Stimulated activated naive B cell treated with anti-CD40 and anti-IgM and Interleukin-4, amounts not matched to agents 10 μg/mL and 1 μg/mL and 100 μg/mL, for 72 hours (primary cell): ENCODE measurements at places on chromosomes 5 and 9.

DNA sequence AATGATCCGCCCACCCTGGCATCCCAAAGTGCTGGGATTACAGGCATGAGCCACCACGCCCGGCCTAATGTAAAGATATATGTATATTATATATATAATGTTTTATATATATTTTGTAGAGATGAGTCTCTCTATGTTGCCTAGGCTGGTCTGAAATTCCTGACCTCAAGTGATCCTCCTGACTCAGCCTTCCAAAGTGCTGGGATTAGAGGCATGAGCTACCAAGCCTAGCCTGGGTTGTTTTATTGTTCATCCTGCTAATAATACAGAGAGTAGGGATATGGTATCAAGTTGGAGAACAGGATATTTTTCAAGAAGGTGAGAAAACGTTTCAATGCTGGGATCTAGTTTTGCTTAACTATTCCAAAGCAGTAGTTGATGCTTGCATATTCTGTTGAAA is 2.9 kb downstream of the SEC24A start:
- DNase-seq, result no peak

GRCh38 chr5:139664727-139665351 is 16.7 kb downstream of the CXXC5 start:
- no peak for DNase-seq

DNA sequence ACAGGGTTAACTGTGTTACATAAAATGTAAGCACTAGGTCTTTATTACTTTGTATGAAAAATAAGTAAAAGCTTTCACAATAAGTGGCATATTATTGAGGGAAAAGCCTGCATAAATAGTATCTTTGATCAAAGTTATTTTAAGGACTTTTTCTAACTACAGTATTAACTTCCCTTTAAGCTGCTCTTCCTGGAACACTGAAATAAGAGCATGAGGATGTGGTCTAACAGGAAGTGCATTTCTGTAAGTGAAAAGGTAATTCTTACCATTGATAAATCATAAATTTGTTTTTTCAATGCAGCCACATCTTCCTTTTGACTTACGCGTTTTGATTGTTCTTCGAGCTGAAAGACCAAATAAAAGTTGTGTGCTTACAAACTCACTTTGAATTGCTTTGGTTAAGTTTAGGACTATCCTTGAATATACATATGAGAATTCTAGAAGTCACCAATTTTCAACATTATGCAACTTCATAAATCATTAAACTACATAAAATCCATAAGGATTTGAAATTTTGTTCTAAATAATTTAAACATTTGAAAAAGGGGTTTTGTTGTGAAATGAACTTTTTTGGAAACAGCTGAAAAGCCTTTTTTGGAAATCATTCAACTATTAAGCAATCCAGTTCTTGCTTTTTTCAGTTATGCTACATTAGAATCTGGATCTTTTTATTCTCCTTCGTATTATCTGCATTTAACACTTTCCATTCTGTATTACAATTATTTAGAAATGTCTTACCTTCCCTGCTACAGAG is 50.6 kb downstream of the RASEF start:
- DNase-seq, result no peak

DNA sequence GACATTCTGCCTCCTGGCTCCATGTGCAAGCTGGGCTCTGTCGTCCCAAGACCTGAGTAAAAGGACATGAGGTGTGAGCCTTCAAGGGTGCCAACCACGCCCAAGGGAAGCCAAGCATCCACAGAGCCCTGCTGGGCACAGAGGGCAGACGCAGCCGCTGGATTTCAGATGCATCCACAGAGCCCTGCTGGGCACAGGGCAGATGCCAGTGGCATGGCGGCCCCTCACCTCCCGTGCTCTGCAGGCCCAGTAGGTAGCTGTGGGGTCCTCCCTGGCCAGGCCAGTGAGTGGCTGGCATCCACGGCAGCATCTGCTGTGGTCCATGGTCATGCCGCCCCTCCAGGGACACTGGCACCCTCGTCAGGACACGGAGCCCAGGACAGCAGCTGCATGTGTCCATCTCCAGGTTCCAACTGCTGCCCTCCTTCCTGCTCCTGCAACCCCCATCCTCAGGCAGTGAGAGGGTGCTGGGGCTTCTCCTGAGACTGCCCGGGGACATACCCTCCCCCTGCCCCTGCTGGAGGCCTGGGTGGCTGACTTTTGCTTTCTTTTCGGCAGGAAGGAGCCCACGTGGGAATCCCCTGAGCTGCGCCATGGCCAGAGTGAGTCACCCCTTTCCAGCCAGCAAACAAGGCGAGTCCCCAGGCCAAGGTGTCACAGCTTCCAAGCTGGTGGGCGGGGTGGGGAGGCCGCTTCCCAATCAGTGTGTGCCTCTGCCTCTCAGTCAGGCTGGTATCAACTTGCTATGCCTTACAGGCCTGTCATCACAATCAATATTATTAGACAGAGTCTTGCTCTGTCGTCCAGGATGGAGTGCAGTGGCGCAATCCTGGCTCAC is 4.0 kb upstream of the TRAF2 start:
- DNase-seq, result peak; percentile 86

GRCh38 chr9:97954550-97954989 is 16.6 kb upstream of the HEMGN start:
- peak; percentile 39 for DNase-seq

DNA sequence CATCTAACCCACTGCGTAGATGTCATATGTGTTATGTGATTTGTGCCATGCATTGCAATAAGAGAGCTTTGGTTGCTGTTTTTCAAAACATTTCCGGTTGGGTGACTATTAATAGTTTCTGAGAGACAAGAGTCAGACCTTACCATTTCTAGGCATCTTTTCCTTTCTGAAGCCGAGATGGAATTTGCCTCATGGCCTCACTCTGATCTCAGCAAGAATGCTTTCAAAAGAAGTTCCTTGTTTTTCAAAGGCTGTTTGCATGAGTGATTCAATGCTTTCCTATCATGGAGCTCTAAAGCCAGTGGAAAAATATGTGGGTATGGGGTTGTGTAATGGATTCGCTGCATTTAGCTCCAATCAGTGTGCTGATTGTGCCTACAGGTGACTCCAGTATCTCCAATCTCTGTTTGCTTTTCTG is 203.1 kb upstream of the PPP1R2B start:
- no peak for DNase-seq

- DNase-seq, result no peak
These were observed 376 bp downstream of the GOLGA1 start for GRCh38 chr9:124940521-124940893.
